Temporal lobe (tissue), 4 donors: ENCODE measurements at places on chromosomes 6 and 20. TPM values are rescaled to one million over a fixed set of nuclear protein-coding genes. Genes with fewer than 3 reads are reported as not detected.

The SAMD3 gene
- total RNA-seq, result 6.1 TPM

The SIRPB2 gene
- 0.49 TPM for total RNA-seq

The HTR1B gene
- 2.2 TPM for total RNA-seq

The CRYBG1 gene
- 0.49 TPM for total RNA-seq

The TP53TG5 gene
- total RNA-seq, result not detected

The GRIK2 gene
- total RNA-seq, result 78.2 TPM

The SLC22A16 gene
- total RNA-seq, result 0.49 TPM

The SLC32A1 gene
- 5.9 TPM for total RNA-seq

The ADAM33 gene
- total RNA-seq, result 2.0 TPM
